Germinal center (tissue), 1 donor: ENCODE measurements at places on chromosomes 5 and 9.
A peak's percentile ranks its signal among the peaks of the same experiment; 100 is the strongest.

GRCh38 chr5:171830686-171831085, 45.1 kb downstream of the SMIM23 start:
- DNase-seq, result no peak

GRCh38 chr5:41610386-41610785, 100.0 kb upstream of the PLCXD3 start:
- no peak for DNase-seq

DNA sequence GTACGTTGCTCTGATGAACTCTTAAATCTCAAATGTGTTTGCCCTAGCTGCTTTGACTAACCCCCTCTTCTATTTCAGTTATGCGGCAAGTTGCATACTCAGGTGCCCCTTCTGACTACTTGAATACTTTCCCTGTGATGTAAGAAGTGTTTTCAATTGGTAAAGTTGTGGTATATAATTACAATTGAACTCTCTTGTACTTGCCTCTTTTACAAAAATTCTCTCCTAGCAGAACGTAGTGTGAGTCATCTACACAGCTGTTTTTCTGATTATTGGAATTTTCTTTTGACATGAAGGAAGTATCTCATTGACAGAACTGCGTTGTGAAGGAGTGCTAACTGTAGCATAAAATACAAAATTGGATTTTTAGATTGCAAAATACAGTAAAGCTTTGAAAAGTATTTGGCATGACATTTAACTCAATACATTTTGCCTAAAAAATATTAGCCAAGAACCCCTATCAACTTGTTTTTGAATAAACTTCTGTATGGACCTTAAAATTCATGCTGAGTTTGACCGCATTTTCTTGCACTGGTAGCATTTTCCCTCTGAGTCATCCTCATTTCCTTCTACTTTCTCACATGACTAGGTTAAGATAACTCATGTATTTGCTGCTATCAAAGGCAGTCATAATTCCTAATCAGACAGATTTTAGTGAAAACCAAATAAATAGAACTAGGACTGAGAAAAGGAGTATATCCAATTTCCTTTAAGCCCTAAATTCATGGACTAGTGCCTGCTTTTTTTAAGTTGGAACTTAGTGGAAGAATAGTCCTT, 6.3 kb downstream of the CRHBP start:
- DNase-seq, result no peak

DNA sequence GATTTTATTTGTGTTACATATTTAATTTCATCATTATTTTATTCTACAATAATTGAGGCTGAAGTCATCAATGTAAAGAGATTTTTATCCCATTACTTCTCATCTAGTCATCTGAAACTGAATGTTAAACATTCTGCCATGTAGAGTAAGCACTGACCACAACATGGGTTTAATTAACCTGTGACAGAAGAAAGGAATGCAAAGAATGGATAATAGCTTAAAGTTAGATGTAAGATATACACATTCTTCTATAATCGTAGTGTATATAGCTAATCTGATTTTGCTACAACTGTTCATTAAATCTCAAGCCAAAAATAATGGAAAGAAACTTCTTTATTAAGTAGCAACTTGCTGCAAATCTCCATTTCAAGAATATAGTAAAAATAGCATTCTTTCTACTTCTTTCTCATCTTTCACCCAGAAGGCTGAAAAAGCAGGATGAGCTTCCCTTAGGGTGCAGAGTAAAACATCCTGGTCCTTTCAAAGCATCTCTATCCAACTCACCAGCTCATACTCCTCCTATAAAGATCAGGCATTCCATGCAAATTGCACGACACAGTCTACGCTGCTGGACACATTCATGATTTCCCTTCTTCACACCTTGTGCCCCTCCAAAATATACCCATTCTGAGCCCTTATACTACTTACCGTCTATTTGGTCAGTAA, 115.2 kb downstream of the EFNA5 start:
- DNase-seq, result no peak

DNA sequence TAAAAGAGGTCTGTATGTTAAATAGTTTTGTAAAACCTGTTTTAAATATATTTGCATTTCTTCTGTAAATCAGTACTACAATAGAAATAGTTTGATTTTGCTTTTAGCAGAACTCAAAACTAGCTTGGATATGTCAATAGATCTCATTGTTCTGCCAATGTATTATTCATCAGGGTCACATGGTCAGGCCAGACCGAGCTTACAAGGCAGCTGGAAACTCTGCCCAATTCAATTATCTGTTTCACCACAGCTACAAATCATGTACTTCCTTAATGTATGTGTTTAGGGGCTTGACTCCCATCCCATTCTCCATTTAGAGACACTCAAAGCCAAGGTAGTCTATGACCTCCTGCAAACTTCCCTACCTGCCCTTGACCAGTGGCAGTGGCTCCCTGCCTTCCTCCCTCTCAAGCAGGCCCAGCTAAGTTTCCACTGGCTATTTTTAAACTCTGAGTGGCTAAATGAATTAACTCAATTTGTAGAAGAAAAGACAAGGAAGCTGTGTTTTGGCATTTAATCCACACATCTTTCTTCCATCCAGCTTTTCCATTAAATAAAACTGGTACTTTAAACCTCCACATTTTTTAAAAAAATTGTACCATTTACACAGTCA, 46.4 kb upstream of the SELENOP start:
- no peak for DNase-seq

- no peak for DNase-seq
These were observed 221.6 kb downstream of the PARP8 start for GRCh38 chr5:50887889-50888633.

DNA sequence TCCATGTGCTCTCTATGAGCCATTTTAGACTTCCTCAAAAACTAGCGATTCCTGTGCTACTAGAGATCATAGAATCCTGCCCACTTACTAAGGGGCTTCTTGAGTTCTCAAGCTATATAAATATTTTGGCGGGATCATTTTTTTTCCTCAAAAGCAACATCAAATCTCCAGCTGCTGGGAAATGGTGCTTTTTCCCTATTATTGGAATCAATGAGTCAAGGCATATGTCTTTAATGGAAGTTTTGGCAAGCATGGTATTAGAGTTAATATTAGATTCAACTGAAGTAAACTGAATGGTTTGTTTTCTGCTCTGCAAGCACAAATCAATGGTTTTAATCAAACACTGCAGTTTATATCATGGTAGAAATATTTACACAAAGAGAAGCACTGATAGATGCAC, 369.9 kb upstream of the PTGER4 start:
- no peak for DNase-seq

GRCh38 chr5:33649549-33650482, 209.1 kb downstream of the TARS1 start:
- DNase-seq, result no peak

- no peak for DNase-seq
These were observed 49.4 kb downstream of the PLK2 start for GRCh38 chr5:58410441-58410840.

- peak; percentile 1 for DNase-seq
These were observed 136.2 kb downstream of the BARX1 start for GRCh38 chr9:93818827-93819472.

DNA sequence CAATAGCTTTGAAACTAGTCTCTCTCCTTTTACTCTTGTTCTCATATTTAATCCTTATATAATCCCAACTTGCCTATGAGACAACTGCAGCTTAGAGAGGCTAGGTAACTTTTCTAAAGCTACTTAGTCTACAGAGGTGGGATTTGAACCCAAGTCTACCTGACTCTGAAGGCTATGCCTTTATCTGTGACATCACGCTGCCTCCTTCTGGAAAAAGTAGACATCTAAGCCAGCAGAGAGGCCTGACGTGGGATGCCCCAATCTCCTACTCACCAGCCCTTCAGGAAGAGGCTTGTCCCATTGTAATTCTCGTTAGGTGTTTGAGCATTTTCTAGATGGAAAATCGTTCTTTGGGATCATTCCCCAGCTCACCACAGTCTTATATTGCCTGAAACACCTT, 167.5 kb downstream of the HSPA4 start:
- DNase-seq, result no peak

- no peak for DNase-seq
These were observed 39.1 kb downstream of the WHRN start for GRCh38 chr9:114465906-114466900.

DNA sequence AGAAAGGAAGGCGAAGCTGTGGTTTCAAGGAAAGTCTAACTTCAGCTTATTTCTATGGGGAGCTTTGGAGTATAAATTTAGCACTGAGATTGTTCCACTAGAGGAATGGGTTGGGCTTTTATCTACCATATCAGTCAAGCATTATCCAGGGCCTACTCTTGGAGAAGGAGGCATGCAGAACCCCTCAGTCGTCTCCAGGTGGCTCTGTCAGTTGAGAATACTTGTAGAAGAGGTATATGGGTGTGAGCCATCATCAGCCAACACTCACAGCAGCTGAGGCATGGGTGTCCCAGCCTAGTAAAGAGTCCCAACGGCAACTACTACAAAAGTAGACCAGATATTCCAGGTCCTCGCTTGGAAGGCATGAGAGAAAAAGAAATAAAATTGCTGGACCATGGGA, 548.5 kb upstream of the GRAMD2B start:
- no peak for DNase-seq

GRCh38 chr5:57878301-57878722, 395.7 kb upstream of the ACTBL2 start:
- DNase-seq, result no peak

DNA sequence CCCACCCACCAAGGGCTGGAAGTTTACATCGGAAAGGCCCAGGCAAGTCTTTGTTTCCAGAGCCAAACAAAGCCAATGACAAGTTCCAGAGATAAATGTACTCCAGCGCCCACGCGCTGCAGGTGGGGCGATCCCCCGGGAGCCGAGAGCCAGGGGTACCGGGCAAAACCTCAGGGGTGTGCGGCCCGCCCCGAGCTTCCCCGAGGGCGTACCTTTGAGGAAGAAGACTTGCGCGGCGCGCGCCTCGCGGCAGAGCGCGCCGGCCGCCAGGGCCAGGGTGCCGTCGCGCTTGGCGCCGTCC, 671 bp downstream of the DUSP1 start:
- peak; percentile 79 for DNase-seq

DNA sequence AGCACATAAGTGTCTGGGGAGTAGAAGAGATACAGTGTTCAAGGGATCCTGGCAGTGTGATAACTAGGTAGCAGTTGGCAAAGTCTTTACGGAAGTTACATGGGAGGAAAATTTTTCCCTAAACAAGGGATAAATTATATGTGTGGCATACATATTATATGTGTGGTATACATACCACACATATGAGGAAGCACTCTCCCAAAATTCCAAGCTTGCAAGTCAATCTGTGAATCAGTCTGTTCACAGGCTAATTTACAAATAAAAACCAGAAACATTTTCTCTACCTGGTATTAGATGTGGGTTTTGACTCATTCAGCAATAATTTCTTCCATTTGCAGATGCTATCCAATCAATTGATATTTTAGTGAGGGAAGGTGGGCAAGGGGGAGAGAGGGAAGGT, 110.0 kb downstream of the ISOC1 start:
- no peak for DNase-seq

DNA sequence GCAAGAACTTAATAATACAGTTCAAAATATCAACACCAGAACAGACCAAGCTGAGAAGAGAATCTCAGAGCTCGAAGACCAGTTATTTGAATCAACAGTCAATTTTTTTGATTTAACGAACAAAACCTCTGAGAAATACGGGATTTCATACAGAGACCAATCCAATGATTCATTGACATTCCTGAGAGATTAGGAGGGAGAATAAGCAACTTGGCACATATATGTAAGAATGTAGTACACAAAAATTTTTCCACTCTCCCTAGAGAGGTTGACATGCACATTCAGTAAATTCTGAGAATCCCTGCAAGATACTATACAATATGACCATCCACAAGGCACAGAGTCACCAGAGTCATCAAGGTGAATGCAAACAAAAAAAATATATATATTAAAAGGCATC, 1577.3 kb upstream of the C9orf72 start:
- DNase-seq, result no peak

- DNase-seq, result no peak
These were observed 291.8 kb downstream of the AOPEP start for GRCh38 chr9:95018099-95018936.

DNA sequence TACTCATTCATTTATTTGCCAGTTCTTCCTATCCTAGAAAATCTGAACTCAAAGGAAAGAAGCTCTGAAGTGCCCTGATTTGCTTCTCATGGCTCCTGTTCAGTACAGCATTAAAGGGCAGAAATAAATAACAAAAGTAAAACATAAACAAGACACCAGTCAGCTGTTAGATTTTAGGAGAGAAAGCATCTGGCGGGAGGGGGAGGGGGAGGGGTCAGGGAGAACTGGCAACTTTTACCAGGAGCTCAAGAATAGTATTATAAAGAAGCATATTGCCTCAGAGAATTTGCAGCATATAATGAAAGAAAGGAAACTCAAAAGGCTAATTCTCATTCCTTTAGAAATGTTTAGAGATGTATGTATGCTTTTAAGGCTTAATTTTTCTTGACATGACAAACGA, 68.1 kb downstream of the SEMA6A start:
- DNase-seq, result no peak

DNA sequence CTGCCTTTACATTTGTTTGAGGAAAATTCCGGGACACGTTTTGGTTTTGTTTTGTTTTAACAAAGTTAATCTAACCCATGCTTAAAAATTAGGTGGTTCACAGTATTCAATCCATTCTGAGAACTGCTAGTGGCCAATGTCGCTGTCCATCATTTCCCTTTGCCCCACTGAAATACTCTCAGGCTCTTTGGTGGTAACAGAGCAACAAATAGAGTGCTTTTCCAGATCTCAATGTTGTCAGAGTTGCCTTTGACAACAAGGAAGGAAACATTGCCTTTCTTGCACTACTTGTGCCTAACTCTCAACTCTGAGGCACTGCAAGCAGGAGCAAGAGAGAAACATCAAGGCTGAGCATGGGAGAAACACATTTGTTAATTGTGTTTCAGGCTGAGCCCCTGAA, 154.0 kb downstream of the MCTP1 start:
- DNase-seq, result no peak

DNA sequence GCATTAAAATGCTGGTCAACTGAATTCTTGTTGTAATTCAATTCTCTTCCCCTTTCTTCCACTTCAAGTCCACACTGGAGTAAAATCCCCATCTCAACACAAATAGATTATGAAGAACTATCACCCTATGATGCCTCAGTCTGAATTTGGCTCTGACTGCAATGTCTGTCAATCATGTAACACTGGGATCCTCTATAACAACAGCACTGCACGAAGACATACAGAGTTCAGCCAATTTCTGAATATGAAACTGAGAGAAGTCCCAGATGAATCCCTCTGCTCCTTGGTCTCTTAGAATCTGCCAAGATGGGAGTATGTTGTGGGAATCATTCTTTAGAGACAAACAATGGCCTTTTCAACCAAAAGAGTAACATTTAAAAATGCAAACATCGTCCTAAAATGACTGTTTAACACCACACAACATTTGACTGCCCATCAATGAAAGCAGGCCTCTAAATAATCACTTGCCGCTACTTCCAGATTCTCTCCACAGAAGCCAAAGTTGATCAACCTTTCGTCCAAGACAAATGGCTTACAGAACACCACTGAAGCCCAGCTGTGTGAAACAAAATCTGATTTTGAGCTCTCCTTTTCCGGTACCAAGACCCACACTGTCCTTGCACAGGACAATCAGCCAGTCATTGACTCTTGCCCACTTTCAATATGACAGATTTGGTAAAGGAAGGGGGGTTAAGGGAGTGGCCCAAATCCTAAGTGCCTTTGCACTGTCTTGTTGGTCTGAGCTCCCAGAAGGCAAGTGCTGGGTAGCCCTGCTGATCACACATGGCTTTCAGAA, 258.0 kb downstream of the EBF1 start:
- no peak for DNase-seq

GRCh38 chr9:76654051-76654461, 110.2 kb upstream of the PCA3 start:
- DNase-seq, result no peak
